ENCODE measurements at places on chromosomes 13 and 19.

GRCh38 chr19:45816236-45817009 is 1.3 kb upstream of the RSPH6A start:
- DNase-seq, result no peak

DNA sequence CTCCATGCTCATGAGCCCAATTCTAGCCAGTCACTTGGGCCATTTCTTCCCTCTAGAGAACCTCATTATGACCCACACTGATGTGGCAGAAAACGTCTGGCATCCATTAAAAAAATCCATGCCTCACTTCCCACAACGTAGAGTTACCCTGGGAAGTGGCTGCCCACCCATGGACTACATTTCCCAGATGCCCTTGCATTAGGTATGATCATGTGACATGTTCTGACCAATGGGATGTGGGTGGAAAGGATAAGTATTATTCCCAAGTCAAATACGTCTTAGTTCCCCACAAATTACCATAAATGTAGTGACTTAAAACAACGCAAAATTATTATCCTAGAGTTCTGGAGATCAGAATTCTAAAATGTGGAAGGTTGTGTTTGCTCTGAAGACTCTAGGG is 47.9 kb upstream of the ZNRF4 start:
- no peak for DNase-seq

DNA sequence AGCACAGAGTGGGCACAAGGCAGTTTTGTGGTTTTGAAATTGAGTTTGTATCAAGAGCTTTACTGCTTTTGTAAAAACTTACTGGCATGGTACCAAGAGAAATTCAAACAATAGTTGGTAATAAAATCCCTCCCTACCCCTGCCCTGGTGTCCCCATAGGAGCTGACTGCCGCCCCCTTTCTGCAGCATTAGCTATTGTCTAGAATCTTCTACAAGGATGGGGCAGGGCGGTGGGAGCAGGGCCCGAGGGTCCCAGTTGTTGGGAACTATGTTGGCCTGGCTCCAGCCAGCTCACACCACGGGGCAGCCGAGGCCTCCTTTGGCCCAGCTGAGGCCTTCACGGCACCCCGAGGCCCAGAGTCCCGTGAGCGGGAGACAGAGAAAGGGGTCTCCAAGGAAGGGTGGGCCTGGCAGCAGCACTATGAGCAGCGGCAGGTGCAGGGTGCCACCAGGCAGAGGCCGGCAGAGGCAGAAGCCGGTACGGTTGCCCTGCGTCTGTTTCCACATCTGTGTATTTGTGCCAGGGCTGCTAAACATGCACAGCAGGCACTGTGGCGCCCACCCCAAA is 57.9 kb downstream of the KDM4B start:
- no peak for DNase-seq

DNA sequence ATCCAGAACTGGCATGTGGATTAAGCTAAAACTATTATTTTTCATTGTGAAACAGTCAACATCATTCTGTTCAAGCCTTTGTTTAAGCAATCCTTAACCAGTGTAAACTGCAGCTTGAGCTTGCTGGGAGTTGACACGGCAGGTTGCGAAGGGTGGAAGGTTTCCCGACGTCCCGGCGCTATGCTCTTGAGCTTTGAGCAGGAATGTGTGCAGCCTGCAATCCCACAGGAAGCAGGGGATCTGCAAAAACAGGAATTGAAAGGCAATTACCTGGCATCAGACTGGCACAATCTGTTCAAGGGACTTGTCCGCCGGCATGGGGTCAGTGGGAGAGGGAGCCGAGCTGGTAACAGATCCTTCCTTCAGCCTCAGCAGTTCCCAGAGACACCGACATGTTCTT is 586.7 kb upstream of the SGCG start:
- DNase-seq, result no peak

- DNase-seq, result no peak
Measured at GRCh38 chr13:25192052-25192451, 20.0 kb upstream of the AMER2 start.

- DNase-seq, result no peak
Measured at GRCh38 chr19:6242677-6243076, 37.1 kb downstream of the MLLT1 start.
